Right atrium auricular region (tissue), 2 donors: ENCODE measurements at places on chromosomes 13 and 19. TPM values are rescaled to one million over a fixed set of nuclear protein-coding genes. Genes with fewer than 3 reads are reported as not detected.

DNA sequence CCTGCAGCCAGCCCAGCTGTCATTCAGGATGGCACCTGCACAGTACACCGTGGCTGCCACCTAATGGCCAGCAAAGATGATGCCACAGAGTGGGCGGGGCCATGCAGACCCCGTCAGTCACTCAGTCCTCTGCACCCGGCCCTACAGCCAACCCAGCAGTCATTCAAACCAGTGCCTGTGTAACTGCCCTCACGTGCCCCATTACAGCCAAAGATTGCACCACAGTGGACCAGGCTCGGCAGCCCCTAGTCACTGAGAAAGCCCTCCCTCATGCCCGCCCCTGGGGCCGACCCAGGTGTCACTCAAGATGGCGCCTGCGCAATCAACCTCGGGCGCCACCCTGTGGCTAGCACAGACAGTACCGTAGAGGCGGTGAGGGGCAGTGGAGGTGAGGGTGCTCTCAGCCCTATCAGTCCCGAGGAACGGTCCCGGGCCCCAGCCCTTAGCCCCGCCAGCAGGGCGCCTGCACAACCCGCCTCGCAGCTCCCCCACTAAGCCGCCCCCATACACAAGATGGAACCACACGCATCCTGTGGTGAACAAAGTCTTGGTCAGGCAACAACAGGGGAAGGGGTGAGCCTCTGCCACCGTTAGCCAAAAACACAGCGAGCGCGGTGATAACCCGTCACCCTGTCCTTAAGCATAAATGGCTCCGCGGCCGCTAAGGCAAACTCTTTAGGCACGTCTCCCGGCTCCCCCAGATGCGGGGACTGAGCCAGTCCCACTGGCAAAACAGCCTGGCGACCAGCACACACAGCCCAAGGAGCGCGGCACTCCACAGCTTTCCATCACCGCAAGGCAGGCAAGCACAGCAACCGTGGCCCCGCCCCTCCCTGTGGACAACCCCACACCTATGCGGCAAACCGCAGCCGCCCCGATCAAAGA lies 2.3 kb downstream of the PEG3 start:
- peak overlapping the region; percentile 49 for H3K4me3 ChIP-seq
- H3K36me3 ChIP-seq: no peaks in the 10 kb centered on the region
- no peaks in the 10 kb centered on the region for H3K27me3 ChIP-seq
- H3K27ac ChIP-seq: peak overlapping the region; percentile 96

DNA sequence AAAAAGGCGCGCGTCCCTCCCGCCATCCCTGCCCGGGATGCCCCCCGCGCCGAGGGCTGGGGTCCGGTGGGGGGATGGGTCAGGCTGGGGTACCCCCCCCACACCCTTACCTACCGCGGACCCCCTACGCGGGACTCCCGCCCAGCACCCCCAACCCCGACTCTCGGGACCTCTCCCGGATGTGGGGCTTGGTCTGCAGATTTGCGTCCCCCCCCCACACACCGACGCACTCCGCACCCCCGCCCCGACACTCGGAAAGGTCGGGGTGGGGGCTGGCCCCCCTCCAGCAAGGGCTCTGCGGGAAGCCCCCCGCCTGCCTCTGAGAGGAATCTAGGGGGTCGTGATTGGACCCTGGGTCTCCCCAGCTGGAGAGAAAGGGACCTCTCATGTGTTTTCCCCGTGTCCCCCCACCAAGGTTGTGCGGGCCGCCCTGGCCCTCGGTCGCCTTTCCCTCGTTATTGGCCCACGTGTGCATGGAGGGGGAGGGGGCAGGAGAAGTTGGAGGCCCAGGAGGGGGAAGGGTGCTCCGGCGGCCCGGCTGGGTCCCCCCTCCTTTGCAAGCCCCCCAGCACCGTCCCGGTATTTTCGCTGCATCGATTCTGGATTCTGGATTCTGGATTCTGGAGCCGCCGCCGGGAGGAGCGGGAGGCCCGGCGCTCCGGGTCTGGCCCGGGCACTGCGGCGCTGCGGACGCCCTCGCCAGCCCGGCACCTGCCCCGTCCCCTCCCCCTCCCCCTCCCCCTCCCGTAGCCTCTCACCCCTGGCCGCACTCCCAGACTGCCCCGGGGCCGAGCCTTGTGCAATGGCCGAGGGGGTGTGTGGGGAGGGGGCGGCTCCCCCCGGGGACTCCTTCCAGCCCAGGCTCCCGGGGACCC lies 607 bp downstream of the NFIC start:
- H3K4me3 ChIP-seq: peak overlapping the region; percentile 89
- no peak for DNase-seq
- H3K36me3 ChIP-seq: no peaks in the 10 kb centered on the region
- peak overlapping the region; percentile 99 for H3K27ac ChIP-seq
- peaks cover 67% of the 10 kb centered on the region for H3K4me1 ChIP-seq

Gene WASF3
- 11.8 TPM for total RNA-seq

- no peak for DNase-seq
- H3K27me3 ChIP-seq: no peaks in the 10 kb centered on the region
- H3K4me1 ChIP-seq: no peaks in the 10 kb centered on the region
- H3K36me3 ChIP-seq: no peaks in the 10 kb centered on the region
Observed at GRCh38 chr13:81106348-81106747, 765.4 kb upstream of the SPRY2 start.

Gene PCDH8
- not detected for total RNA-seq
